ENCODE measurements at places on chromosomes 16 and 17. TPM values are rescaled to one million over a fixed set of nuclear protein-coding genes. Genes with fewer than 3 reads are reported as not detected.

DNA sequence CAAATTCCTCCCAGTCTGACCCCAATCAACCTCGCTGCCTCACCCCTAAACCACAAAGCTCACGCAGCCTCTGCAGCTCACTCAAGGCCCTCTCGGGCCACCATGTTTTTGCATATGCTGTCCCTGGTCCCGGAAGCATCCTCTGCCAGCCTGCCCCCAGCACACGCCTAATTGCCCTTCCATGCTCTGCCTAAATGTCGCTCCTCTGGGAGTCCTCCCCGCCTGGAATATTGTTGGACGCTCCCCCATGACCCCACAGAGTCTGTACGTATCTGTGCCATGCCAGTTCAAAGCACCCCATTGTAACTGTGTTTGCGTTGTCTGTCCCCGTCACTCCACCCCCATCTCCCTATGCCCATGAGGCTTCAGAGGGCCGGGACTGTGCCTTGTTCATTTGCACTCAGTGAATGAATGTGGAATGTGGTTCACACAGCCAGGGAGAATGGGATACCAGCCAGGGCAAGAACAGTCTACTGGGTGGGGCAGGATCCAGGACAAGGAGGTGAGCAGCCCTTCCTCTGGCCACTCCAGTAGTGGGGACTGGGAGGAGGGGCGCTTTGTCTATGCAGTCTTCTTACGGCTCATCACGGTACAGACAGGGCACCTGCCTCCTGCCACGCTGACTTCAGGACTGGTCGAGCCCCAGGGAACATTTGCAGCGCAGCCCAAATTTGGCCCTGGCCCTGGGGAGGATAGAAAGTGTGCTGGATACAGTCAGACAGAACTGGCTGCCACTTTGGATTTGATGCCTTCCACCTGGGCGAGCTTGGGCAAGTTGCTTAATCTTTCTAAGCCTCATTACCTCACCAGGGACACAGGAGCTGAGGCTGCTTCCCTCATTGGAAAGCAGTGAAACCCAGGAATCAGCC, 48.5 kb downstream of the NOS2 start:
- no peak for DNase-seq

- DNase-seq = no peak
Measured at GRCh38 chr17:48541577-48542113, 3.3 kb downstream of the HOXB2 start.

- DNase-seq = no peak
Measured at GRCh38 chr16:86857807-86858206, 279.5 kb downstream of the FOXL1 start.

DNA sequence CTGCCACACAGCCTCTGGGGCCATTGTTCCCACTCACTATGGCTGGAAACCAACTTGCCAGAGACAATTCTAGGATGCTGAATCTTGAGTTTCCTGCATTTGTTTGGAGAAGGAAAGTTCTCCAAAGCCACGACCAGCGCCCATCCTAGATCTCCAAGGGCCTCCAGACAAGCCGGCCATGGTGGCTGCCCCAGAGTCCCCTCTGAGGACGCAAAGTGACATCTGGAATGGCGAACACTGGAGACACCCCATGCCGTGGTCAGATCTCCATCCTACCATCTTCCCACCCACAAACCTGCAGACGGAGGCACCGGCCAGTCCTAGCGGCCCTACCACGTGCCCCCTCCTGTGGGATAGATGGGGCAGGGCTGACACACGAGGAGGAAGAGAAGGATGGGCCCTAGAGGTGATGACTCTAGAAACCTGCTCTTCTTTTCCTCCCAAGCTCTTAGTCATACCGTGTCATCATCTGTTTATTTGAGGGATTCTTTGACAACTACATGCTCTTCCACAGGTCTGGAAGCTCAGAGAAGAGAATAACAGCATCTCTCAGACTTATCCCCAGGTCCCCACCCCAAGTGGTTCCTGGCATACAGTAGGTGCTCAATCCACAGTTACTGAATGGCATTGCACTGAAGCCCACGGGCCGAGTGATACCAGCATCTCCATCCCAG, 71.3 kb downstream of the MYH11 start:
- DNase-seq = no peak

- DNase-seq = no peak
Measured at GRCh38 chr16:80622007-80622406, 81.2 kb downstream of the DYNLRB2 start.

- no peak for DNase-seq
Measured at GRCh38 chr17:31293581-31293980, 3.5 kb downstream of the OMG start.

GRCh38 chr17:29524692-29525091, 42.1 kb downstream of the ABHD15 start:
- no peak for DNase-seq

DNA sequence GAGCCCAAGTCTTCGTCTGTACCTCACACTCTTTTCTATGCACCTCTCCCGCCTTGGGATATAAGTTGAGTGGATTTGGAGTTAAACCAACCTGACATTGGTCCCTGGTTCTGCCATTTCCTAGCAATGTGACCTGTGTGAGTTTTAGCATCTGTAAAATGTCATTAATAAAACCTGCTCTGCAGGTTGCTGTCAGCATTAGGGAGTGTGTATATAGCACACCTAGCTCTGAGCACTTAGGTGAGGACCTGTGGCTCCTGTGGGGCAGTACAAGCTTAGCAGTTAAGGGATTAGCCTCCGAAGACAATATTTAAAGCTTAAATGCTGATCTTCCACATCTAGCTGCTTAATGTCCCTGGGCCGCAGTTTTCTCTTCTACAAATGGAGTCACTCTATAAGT, 248.0 kb downstream of the TMEM114 start:
- no peak for DNase-seq

- no peak for DNase-seq
Measured at GRCh38 chr17:20954794-20955193, 88.0 kb downstream of the USP22 start.

DNA sequence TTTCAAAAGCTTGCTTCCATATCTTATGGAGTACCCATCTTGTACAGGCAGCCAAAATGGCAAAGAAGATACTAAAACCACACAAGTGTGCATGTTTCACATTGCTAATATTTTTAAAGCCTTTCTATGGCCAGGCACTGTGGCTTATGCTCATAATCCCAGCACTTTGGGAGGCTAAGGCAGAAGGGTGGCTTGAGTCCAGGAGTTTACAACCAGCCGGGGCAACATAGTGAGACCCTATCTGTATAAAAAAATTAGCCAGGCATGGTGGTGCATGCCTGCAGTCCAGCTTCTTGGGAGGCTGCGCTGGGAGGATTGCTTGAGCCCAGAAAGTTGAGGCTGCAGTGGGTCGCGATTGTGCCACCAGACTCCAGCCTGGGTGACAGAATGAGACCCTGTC, 71.3 kb downstream of the YPEL2 start:
- DNase-seq = no peak

DNA sequence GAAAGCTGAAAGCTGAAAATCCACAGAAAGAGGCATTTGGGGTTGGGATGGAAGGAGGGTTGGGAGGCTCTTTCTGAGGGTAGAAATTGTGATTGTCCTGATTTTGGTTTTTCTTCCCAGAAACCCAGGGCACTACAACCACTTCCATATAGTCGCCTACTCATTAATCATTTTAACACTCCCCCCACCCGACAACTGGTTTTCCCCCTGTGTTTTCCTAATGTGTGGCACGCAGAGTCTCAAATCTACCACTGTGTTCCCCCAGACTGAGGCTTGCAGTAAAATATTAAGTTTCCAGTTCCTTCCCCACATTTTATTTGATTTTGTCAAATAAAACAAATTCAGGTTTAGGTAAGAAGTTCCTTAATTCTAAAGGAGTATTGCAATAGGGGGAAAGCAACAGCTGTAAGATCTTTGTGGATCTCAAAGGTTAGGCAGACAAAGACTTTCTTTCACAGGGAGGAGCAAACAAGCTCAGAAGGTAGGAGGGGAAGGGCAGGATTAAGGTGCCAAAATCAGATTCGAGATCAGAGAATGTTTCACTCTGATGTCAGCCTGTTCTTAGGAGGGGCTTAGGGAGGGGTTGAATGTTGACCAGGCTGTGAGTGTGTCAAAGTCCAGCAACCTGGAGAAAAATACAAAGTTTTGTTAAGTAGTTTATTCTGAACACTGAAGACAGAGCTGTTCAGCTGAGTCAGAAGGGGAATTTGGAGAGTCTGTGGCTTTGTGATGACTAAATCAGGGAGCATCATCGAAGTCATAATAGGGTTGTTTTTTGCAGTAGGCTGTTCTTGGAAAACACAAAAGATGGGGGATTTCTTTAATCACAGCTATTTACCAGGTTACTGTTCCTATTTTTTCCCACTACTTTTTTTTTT, 3.6 kb downstream of the ZNF267 start:
- peak; percentile 62 for DNase-seq

GRCh38 chr17:4968486-4969046, 949 bp upstream of the SPAG7 start:
- no peak for DNase-seq

DNA sequence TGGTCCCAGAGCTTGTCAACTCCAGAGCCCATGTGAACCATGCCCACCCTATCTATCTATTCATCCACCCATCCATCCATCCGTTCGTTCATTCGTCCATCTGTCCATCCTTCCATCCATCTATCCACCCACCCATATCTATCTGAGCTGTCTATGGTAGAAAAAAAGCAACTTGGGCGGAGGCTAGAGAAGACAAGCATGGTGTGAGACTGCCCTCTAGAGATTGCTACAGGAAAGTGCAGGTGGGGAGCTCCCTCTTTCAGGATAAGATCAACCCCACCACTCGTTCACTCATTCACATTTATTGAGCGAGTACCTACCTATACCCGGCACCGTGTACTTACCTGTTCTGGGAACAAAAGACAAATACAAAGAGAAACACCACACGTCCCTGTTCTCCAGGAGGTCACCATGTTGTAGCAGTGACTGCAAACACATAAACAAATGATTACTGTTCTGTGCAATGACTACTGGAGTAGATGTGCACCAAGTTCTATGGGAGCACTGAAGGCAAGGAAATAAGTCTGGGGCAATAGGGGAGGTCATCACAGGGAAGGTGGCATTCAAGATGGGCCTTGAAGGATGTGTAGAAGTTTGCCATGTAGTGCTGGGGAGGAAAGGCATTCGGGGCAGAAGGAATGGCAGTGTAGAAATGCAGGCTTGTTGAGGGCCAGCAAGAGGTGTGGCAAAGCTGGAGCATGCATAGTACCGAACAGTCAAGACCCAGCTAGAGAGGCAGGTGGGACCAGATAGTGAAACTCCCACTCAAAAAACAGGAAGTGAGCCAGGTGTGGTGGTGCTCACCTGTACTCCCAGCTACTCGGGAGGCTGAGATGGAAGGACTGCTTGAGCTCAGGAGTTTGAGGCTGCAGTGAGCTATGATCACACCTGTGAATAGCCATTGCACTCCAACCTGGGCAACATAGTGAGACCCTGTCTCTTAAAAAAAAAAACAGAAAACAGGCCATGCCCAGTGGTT, 13.4 kb upstream of the ATP5MC1 start:
- DNase-seq = no peak

DNA sequence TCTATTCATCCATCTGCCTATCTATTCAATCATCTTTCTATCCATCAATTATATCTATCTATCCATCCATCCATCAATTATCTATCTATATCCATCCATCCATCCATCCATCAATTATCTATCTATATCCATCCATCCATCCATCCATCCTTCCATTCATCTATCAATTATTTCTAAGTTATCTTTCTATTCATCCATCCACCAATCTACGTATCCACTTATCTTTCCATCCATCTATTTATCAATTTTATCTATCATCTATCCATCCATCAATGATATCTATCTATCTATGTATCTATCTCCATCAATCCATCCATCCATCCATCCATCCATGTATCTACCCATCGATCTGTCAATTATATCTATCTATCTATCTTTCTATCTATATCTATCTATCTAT, 158.4 kb upstream of the ZKSCAN2 start:
- DNase-seq = no peak

- DNase-seq = no peak
Measured at GRCh38 chr17:75773121-75773807, 8.3 kb upstream of the GALK1 start.

The GNAO1 gene
- not detected for total RNA-seq

The ABCC3 gene
- total RNA-seq = 3.6 TPM

The CNTD1 gene
- total RNA-seq = 0.04 TPM

The SYCE1L gene
- 2.8 TPM for total RNA-seq

The RGS11 gene
- total RNA-seq = 2.7 TPM

Measured in pulmonary artery endothelial cell (primary cell).